ENCODE measurements at places on chromosomes 12 and 14. TPM values are rescaled to one million over a fixed set of nuclear protein-coding genes. Genes with fewer than 3 reads are reported as not detected.

DNA sequence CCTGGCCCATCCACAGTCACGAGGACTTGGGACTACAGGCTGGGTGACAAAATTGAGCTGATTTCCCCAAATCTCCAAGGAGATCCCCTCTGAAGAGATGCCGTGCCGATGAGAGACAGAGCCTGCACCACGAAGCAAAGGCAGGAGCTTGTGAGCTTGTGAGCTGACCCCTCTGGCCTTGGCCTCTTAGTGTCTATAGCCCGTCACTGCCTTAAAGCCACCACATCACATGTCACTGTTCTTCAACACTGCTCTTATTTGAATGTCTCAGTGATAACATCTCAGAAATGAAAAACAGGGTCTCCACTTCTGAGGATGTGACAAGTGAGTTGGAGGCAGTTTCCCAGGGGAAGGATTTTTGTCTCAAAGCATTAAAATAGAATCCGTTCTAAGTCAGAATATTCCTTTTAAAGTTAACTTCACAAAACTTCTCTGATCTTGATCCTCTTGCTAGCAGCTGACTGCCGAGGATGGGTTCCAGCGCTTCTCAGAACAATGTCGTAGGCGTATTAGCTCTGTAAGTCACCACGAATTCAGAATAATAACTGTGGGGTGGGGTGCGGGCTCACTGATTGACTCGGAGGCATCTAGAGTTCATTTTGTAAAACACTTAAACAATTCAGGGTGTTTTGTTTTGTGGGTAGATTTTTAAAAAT is 37.5 kb downstream of the CHST11 start:
- no peak for DNase-seq

The PPM1H gene
- total RNA-seq, result 5.2 TPM

The WNK1 gene
- total RNA-seq, result 40.7 TPM

DNA sequence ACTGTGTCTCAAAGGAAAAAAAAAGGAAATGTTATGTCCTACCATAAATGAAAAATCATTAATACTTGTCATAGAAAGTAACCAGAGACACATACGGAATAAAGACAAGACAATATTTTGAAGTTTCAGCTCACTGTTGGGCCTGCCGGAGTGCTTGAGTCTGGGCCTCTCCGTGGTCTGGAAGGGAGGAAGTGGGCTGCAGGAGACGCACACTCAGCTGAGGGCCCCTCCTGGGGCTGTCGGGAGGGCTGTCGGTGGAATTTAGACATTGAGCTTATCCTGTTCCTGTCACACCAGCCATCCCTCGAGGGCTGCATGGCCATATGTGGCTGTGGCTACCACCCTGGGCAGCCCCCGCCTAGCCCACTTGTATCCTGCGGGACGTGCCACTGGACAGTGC is 80.6 kb downstream of the DDX51 start:
- DNase-seq, result no peak

DNA sequence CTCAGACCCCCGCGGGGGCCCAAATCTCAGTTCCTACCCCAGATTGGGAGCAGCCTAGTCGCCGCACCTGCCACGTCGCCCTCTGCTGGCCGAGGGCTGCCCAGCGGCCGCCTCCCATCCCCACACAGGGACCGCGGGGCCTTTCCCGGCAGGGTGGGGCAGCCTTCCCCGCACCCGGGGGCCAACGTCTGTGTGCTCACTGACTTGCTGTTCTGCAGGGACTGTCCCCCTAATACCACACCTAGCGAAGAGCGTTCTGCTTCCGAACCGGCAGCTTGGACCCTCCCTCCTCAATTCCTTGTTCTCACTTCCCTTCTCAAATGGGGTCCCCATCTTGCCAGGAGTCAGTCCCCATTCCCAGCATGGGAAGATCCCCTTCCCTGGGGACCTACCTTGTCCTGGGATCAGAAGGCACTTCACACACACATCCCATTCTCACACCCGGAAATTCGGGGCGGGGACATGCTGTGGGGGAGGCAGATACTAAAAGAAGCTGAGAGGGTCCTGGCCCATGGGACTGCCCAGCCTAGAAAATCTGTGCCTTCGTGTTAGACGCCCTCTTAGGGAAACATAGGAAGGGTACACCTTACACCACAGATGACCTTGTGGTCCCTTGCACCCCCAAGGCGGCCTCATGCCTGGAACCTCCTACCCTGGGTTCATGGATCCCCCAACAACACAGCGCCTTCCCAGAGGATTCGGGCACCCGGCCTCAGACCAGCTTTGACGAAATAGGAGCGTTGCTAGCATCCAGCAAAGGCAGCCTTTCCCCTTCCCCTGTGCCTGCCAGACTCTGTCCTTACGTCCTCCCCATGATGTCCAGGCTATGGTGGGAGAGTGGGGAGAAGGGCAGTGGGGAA is 16.4 kb downstream of the ACVRL1 start:
- no peak for DNase-seq

DNA sequence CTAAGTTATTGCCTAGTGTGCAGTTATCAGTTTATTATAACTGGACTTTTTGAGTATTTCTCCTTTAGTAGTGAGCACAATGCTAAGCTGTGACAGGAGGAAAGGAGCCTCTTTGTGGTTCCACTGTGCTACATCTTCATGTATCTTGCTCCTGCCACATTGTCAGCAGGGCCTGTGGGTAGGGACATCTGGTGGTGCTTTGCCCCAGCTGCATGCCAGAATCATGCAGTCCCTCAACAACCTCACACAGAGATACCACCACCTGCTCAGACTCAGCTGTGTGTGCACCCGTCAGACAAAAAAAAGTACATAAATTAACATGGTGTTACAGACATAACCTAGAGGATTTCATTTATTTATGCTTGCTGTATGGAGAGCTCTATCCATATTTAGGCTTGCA is 51.1 kb downstream of the MIS18BP1 start:
- DNase-seq, result peak; percentile 19

GRCh38 chr14:106551265-106551664 is 1024.9 kb downstream of the TMEM121 start:
- no peak for DNase-seq

GRCh38 chr12:55112378-55112875 is 13.8 kb upstream of the OR9K2 start:
- no peak for DNase-seq

- peak; percentile 86 for DNase-seq
Observed at GRCh38 chr12:120247621-120248030, 17.9 kb downstream of the PXN start.

DNA sequence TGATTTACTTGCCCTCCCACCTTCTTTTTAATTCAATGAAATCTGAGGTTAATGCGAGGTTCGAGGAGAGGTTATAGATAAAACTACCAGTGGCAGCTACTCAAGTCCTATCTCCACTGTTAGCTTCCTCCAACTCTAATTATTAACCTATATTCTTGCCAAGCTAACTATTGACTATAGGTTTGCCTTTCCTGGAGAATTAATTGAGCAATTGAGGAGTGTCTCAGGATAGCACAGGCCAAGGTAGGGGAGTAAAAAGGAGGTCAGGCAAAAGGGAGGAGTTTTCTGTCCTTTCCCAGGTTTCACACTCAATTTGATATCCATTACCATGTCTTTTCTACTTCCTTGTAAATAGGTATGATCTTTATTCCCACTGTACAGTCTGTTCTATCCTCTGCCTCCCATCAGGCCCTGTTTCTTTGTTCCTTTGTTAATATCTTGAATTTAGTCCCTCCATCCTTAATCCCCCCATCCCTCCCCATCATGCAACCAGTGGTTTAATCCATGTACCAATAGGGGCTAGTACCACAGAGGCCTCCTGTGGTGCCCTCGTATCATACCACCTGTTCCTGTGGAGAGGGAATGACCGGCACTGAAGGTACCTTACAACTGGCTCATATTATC is 3.7 kb upstream of the SUOX start:
- no peak for DNase-seq

DNA sequence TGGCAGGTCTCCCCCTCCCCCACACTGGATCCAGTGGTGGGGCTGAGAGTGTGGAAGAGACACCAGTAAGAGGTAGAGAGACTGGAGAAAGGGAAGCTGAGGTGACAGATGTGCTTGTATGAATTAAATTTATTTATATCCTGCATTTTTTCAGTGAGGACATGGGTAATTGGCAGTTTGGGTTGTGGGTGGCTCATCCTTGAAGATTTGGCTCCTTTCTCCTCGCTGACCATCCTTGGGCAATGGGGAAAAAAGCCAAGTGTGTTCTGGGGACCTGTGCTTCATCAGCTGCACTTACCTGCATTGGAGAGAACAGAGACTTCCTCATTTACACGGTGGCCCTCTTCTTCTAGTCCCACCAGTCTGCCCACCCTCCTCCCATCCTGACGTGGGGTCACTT is 86.4 kb downstream of the RFX4 start:
- no peak for DNase-seq

DNA sequence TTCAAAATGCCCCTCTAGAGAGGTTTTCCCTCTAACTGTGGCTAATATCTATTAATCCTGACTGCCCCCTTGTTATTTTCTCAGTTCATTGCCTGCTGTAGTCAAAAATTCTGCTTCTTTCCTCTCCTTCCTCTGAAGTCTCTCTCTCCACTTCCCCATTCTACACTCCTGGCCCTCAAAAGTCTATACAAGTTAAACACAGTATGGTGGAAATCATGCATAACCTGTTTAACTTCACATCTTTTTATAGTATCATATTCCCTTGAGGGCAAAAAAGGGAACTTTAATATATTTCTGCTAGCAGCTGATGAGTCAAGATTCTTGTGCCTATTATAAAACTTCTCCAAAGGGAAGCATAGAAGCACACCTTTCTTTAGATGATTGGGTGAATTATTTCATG is 16.7 kb downstream of the GRIP1 start:
- peak; percentile 6 for DNase-seq

DNA sequence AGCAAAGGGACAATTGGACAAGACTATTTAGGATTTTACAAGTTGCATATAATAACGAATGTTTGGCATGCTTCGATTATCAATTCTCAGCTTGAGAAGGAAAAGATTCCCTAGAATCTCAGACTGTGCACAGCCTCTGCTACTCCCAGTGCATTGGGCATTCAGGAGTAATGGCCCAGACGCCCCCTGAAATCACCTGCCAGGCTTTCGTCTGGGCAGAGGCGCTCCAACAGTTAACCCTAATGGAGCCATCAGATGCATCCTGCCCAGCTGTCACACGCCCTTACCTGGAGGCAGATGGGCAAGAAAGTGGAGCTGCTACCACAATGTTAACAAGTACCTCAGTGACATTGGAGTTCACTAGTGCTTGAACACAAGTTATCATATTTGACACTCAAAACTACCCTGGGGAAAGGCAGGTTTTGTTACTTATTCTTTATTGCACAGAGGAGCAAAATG is 927 bp upstream of the LRP6 start:
- DNase-seq, result no peak

The MYH6 gene
- total RNA-seq, result not detected

DNA sequence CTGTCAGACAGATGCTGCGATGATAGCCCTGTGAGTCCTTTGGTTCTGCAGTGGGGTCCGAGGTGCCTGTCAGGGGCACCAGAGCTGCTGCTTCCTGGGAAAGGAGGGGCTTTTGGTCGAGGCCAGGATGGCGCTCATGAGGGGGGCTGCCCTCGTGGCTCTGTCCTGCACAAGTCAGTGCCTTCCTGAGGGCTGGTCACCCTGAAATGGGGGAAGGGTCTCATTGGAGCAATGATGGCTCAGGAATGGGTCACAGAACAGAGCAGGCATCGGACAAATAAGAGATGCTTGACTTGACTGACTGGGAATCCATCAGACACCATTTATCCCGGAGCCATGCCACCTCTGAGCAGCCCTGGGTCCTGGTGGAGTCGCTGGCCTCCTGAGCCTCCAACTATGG is 121.9 kb downstream of the ADGRD1 start:
- DNase-seq, result no peak

GRCh38 chr12:118448341-118448740 is 72.0 kb downstream of the SUDS3 start:
- no peak for DNase-seq

GRCh38 chr12:40015345-40015744 is 90.5 kb downstream of the SLC2A13 start:
- peak; percentile 18 for DNase-seq

The FSCB gene
- total RNA-seq, result not detected

DNA sequence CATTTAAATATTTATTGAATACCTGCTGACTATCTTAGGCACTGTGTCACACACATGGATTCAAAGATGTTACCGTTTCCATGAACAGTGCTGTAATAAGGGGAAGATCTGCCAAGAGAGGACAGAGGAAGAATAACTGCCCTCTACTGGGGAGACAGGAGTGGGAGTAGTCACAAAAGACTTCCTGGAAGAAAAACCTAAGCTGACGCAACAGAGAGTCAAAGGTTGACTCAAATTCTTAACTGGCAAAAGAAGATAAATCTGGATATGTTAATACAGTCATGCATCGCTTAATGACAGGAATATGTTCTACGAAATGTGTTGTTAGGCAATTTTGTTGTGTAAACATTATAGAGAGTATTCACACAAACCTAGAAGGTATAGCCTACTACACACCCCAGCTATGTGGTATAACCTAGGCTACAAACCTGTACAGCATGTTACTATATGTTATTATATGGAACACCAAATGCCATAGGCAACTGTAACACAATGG is 51.5 kb downstream of the DCAF5 start:
- peak; percentile 59 for DNase-seq

DNA sequence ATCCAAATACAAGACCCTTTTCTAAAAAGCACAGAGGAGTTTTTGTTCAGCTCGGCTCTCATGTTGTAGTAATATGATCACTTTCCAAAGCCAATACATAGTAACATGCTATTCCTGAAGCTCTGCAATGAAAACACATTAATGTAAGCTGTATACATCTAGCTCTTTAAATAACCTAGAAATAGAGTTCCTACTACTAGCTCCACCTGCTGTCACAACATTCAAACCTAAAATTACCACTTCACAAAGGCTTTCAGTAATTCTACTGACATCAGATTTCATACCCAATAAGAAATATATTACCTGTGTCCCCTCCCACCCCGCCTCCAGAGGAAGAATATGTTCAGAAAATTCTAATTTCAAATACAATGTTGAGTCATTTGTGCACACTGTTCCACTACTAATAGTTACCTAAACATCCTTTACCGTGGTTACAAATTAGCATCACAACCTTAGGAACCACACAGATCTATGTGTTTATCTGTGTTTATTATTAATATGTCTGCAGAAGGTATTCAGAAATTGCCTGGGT is 17.8 kb downstream of the EFCAB11 start:
- no peak for DNase-seq

DNA sequence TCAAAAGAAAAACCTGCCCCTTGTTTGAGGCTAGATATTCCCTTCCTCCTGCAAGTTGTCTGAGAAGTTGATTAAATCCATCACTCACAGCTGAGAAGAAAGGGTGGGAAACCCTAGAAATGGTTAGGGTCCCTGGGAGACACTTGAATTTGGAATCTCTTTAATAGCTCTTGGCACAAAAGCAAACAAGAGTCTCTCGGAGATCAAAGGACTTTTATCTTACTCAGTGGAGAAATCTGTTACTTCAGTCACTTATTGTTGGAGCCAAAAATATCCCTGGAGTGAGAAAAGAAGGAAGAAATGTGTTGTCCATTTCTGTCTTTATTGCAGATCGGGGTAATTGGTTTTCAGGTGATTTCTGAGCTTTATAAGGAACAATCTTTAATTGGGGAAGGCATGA is 47.0 kb downstream of the TMEM132C start:
- DNase-seq, result no peak
